ENCODE measurements at places on chromosomes 7 and 10.
A peak's percentile ranks its signal among the peaks of the same experiment; 100 is the strongest.

DNA sequence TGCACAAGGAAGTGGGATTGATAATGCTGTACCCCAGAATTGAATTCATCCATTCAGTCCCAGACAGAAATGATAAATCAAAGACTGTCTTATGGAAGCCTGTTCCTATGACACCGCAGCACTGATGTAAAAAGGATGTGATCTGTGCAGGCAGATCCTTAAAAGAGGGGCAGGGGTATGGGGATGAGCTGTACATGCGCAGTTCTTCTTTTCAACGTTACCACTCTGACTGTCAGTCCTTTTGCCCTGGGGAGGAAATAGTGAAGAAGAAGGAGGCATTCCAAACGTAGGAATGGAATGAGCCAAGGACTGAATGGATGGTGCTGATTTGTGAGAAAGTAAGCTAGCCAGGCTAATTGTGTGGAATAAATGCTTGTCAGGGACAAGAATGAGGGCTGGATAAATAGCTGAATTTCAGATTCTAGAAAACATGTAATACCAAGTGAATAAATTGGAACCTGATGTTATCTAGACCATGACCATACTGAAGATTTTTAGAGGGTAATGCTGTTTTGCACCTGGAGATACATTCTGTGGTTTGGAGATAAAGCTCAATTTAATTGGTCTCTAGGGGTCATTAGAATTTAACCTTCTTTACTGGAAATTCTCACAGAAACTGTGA is 509.3 kb downstream of the SORCS3 start:
- H3K4me1 ChIP-seq, result no peaks in the 10 kb centered on the region
- H3K27ac ChIP-seq, result no peak overlapping the region
- no peak overlapping the region for H3K4me3 ChIP-seq
- no peaks in the 10 kb centered on the region for H3K36me3 ChIP-seq
- no peak for DNase-seq

- peak overlapping the region; percentile 95 for H3K27ac ChIP-seq
- H3K36me3 ChIP-seq, result no peaks in the 10 kb centered on the region
Measured at GRCh38 chr10:102119417-102120141, 589 bp downstream of the LDB1 start.

- H3K36me3 ChIP-seq, result no peaks in the 10 kb centered on the region
- H3K4me1 ChIP-seq, result no peaks in the 10 kb centered on the region
- H3K27me3 ChIP-seq, result no peaks in the 10 kb centered on the region
- DNase-seq, result no peak
- H3K27ac ChIP-seq, result no peak overlapping the region
Measured at GRCh38 chr7:118902600-118902999, 678.1 kb downstream of the ANKRD7 start.

- H3K4me3 ChIP-seq, result peak within 1 kb of the TSS; percentile 90
- peaks cover 57% of the 10 kb centered on the region for H3K4me1 ChIP-seq
- peak; percentile 71 for DNase-seq
- H3K27me3 ChIP-seq, result peaks cover 4% of the 10 kb centered on the region
- peak within 1 kb of the TSS; percentile 95 for H3K27ac ChIP-seq
- H3K36me3 ChIP-seq, result peaks cover 43% of the 10 kb centered on the region
Measured at GRCh38 chr10:104254493-104255310, at the start of gene GSTO1. TSS of gene GSTO1 (plus strand) at chr10:104254892. CDS start at chr10:104254929, 37 bp downstream.

DNA sequence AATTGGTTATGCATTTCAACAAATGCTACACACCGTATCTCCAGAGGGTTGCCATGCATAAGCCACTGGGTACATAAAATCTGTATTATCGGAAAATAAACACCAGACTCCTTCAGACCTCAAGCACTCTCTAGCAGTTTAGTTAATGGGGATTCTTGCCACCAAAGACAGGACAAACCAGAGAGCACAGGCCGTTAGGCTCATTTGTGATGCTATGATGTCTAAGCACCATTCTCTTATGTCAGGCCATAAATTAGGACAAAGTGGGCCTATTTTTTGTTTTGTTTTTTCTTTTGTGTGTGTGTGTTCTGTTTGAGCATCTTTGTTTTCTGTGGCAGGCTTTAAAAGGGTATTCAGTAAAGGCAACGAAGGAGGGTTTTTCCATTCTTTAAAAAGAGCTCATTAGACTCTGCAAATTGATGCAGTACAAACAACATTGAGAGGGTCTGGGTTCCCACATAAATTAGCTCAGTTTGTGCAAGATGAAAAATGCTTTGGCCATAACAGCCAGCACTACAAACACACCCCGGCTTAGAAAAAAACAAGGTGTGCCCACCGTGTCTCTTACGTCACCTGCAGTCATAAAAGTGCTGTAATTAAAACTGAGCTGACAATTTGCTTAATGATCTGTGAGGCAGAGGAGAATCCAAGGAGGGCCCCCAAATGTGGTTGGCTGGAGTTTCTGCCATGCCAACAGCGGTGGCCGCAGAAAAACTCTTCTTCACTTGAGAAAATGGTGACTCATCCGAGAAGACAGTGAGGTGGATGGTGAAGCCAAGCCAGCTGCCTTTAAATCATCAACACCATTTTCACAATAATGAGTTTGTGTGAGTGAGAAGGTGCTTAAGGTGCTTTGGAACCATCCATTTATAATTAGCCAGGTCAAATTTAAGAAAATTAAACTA is 297.9 kb downstream of the GATA3 start:
- peaks cover 7% of the 10 kb centered on the region for H3K27me3 ChIP-seq
- H3K4me3 ChIP-seq, result no peak overlapping the region
- H3K36me3 ChIP-seq, result no peaks in the 10 kb centered on the region
- peaks cover 23% of the 10 kb centered on the region for H3K4me1 ChIP-seq
- no peak overlapping the region for H3K27ac ChIP-seq
- DNase-seq, result no peak

GRCh38 chr10:123140983-123141390 is 5.2 kb downstream of the HMX3 start:
- peaks cover 91% of the 10 kb centered on the region for H3K27me3 ChIP-seq
- H3K4me3 ChIP-seq, result no peak overlapping the region
- no peak for DNase-seq
- H3K4me1 ChIP-seq, result peaks cover 42% of the 10 kb centered on the region

DNA sequence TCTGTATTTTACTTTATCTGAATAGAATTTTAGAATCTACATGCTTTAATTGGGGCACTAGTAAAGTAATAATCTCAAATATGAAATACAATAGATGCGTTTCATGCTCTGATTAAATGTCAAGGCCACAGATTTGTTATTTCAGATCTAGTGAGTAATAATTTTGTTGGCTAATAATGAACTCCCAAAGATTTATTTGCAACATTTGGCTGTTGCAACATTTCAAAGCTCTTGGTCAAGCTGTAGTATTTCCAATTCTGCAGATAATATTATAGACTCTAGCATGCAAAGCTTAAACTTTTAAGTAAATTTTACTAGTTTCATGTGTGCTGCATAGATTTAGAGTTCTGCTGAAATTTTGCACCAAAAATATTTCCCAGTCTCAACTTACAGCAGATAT is 16.7 kb downstream of the LRRN3 start:
- H3K27me3 ChIP-seq, result no peaks in the 10 kb centered on the region
- peaks cover 75% of the 10 kb centered on the region for H3K4me1 ChIP-seq
- peaks cover 71% of the 10 kb centered on the region for H3K36me3 ChIP-seq
- no peak for DNase-seq
- no peak overlapping the region for H3K4me3 ChIP-seq

Measured in activated naive CD8-positive, alpha-beta T cell treated with anti-CD3 and anti-CD28 coated beads, Interleukin-2, amount 50 U/mL, for 24 hours (primary cell).